ENCODE measurements at places on chromosomes 11 and 22.

DNA sequence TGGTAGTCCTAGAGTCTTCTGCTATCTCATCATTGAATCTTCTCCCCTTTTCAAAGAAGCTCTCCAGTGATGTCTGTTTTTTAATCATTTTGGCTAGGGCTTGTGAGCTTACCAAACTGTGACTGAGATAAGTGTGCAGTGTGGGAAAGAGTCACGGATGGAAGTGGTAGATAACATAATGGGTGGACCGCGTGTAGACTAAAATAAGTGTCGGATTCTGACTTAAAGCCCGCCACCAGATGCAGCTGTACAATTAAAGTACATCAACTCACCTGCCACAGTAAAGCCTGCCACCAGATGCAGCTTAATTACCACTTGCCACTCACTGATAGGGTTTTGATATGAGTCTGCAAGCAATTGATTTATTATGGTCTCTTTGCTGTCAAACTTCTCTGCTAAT lies 581.5 kb downstream of the LRRC4C start:
- no peak for DNase-seq

GRCh38 chr11:23155503-23155902 lies 295.2 kb upstream of the CCDC179 start:
- no peak for DNase-seq

GRCh38 chr11:130531061-130531460 lies 82.6 kb downstream of the ADAMTS15 start:
- DNase-seq, result peak; percentile 86

GRCh38 chr11:67364783-67365722 lies 8.3 kb downstream of the CLCF1 start:
- DNase-seq, result no peak

Data from AG09319 (cell line).